Stimulated activated CD8-positive, alpha-beta memory T cell treated with anti-CD3 and anti-CD28 coated beads, Interleukin-12 subunit alpha, Interleukin-12 subunit beta, amount 100 ng/mL, for 1 hour (primary cell): ENCODE measurements at places on chromosomes 5 and 9.

DNA sequence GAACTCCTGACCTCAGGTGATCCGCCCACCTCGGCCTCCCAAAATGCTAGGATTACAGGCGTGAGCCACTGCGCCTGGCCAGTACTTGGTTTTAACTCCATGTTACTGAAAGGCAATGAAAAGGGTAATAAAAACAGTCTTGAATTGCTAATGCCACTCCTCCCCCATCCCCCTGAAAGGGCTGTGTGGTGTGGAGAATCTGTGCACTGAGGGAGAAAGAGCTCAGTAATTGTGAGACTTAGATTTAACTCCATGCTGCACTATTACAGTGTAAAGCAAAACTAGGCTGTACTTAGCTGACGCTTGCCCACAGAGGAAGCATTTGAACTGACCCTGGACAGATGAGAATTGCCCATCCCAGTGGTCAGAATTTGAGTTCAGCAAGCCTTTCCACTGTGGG, 1662.4 kb upstream of the ACO1 start:
- DNase-seq: no peak

DNA sequence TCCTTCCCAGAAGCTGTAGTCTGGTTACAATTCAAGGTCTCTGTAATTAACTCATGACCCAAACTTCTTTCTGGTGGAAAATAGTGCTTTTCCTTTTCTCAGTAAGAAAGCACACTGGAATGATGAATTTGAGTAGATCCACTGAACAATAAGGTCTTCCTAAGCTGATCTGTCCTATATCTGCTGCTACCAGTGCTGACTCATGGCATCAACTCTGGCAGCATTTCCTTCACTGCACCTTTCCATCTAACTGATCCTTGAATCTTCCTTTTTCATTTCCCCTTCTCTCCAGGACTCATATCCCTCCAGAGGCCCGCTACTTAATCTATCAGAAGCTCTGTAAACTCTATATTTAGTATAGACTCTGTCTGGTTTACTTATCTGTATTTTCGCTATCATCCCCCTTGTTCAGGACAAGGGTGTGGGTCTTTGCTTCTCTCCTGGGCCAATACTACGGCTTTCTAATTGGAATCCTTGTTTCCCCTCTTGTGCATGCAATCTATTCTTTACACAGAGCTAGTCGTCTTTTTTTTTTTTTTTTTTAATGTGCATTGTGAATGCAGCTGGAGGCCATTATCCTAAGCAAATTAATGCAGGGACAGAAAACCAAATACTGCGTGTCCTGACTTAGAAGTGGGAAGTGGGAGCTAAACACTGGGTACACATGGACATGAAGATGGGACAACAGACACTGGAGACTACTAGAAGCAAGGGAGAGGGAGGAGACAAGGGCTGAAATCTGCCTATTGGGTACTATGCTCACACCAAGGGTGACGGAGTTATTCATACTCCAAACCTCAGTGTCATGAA, 192.2 kb upstream of the RPS23 start:
- DNase-seq: no peak

- DNase-seq: no peak
Observed at GRCh38 chr9:123620239-123620638, 264.2 kb downstream of the CRB2 start.

DNA sequence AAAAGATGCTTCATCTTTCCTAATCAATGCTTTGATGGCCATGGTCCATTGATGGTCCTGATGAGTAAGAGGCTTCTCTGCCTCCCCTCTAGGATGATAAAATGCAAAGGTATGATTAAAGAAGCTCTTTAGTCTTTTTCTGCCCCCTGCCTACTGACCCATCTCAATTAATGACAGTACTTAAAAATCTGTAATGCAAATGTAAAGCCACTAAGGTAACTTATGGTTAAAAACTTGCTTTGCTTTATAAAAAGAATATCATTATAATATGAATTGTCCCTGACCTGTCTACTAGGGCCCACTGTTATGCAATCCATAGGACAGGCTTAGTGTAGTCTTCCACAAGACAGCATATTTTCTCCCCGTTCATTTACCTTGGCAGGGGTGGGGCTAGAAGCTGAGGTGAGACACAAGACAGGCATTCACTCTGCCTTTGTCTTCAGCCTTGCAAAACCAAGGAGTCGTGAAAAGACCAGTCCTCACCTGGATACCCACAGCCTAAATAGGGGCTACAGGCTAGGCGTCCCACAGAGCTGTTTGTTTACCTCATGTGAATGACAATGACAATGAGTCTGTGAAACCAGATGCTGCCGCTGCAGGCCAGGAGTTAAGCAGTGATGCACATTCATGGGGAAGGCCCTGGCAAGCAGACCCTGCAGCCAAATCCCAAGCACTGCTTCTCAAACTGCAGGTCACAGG, 60.4 kb downstream of the BNC2 start:
- DNase-seq: no peak

- peak; percentile 52 for DNase-seq
Observed at GRCh38 chr9:112844771-112845542, 45.7 kb downstream of the SLC46A2 start.

DNA sequence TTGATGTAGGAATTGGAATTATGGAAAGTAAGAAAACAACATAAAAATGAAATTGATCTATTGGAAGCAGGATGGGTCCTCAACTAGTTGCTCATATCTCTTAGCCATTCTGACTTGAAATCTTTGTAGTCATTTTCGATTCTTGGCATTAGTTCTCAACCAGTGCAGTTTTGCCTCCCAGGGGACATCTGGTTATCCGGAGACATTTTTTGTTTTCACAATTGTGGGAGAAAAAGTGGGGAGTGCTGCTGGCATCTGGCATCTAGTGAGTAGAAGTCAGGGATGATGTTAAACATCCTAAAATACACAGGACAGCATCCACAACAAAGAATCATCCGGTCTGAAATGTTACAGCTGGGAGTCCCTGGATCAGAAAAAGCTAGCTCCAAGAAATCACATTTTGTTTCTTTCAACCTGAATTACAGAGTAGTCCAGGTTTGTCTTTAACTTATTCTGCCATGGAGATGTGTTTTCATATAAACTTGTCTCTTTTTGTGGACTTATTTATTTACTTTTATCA, 74.9 kb downstream of the FBXL7 start:
- no peak for DNase-seq

- no peak for DNase-seq
Observed at GRCh38 chr5:124264499-124264898, 481.9 kb downstream of the ZNF608 start.

GRCh38 chr9:122389799-122390481, 19.1 kb downstream of the PTGS1 start:
- no peak for DNase-seq

DNA sequence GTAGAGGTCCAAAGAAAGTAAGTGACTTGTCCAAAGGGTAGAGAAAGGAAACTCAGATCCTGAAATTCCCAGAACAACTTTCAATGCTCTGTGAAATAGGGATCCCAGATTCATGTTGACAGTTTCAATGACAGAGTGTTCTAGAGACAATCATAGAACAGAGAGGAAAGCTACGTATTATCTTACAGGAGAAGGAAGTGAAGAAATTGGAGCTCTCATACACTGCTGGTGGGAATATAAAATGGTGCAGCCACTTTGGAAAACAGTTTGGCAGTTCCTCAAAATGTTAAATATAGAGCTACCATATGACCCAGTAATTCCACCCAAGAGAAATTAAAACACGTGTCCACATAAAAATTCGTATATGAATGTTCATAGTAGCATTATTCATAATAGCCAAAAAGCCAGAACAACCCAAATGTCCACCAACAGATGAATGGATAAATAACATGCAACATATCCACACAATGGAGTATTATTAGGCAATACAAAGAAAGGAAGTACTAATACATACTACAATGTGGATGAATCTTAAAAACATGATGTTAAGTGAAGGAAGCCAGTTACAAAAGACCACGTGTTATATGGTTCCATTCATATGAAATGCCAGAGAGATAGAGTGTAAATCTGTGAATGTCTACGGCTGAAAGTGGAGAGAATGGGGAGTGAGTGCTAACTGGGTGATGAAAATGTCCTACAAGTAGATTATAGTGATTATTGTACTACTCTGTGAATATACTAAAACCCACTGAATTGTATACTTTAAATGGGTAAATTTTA, 197.1 kb downstream of the NTRK2 start:
- DNase-seq: no peak

GRCh38 chr5:177478711-177479646, 5.5 kb upstream of the DBN1 start:
- no peak for DNase-seq

DNA sequence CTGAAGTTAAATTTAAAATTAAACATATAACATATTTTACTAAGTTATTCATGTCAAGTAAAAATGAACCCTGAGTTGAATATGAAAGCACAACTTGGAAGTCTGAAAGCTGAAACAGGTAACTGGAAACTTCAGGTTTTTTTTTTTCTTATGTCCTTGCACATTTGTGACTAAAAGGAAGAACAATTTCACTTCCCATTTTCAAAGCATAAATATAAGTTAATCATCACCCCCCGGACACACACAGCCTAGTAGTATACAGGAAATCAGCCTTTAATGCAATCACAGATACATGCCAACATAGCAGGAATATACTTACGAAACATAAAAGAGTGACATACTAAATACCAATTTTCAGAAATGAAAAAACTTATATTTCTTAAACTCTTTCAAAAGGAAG, 225.9 kb downstream of the RFX3 start:
- DNase-seq: no peak

DNA sequence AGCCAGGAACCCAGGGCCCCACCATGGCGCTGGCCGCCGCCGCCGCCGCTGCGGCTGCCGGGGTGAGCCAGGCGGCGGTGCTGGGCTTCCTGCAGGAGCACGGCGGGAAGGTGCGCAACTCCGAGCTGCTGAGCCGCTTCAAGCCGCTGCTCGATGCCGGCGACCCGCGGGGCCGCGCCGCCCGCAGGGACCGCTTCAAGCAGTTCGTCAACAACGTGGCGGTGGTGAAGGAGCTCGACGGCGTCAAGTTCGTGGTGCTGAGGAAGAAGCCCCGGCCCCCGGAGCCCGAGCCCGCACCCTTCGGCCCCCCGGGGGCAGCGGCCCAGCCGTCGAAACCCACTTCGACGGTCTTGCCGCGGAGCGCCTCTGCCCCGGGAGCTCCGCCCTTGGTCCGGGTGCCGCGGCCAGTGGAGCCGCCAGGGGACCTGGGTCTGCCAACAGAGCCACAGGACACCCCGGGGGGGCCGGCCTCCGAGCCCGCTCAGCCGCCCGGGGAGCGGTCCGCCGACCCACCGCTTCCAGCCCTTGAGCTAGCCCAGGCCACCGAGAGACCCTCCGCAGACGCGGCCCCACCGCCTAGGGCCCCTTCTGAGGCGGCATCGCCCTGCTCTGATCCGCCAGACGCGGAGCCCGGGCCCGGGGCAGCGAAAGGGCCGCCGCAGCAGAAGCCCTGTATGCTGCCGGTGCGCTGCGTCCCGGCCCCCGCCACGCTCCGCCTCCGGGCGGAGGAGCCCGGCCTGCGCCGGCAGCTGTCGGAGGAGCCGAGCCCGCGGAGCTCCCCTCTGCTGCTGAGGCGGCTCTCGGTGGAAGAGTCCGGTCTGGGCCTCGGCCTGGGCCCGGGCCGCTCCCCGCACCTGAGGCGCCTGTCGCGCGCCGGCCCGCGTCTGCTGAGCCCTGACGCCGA, 749 bp downstream of the SOWAHA start:
- DNase-seq: no peak

DNA sequence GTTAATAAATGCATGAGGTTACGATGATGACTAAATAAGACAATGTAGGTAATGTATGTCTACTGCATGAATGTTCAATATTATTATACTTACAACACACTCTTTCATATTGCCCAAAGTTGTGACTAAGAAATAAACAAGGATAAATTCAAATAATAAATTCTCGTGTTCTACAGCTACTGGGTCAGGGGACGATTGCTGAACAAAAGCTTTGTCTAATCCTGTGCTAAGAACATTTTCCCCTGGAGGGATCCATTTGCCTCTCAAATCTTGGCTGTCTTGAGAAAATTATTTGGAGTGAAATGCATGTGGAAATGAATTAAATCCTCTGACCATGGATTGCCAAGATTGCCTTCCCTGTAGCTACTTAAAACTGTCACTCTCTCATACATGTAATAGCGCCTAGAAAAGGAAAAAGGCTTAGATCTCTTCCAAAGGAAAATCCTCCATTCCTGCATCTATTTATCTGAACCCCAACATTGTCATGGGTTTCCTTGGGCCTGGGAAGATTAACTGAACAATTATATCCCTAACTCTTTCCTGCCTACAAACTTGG, 893.8 kb upstream of the ACO1 start:
- DNase-seq: no peak

DNA sequence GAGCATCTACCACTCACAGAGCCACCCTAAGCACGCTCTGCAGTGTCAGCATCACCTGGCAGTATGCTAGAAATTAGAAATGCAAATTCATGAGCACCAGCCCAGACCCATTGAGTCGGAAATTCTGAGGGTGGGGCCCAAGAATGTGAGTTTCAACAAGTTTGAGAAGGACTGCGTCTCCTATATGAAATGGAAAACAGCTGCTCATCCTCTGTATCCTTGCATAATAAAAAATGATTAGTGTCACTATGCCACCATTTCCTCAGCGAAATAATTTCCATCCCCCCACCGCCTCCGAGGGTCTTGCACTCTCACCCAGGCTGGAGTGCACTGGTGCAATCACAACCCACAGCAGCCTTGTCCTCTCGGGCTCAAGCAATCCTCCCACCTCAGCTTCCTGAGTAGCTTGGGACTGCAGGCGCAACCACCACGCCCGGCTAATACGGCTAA, 1.3 kb upstream of the IQGAP2 start:
- DNase-seq: no peak

GRCh38 chr9:104494808-104495207, 9.3 kb upstream of the OR13F1 start:
- no peak for DNase-seq

DNA sequence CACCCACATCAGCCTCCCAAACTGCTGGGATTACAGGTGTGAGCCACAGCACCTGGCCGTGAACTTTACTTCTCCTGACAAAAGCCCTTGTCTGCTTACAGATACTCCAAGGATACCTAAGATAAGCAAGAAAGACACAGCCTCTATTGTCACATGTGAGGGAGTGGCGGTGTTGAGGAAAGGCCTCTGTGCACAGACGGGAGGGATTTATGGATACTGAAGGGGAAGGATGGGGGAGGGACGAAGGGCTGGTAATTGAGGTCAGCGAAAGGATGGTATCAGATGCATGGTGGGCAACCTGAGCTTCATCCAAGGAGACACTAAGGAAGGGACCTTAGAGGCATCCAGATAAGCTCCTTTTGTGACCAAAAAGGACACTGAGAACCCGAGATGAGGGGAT, 66.7 kb upstream of the CKMT2 start:
- DNase-seq: no peak

- no peak for DNase-seq
Observed at GRCh38 chr9:73270967-73271721, 119.5 kb downstream of the ANXA1 start.

DNA sequence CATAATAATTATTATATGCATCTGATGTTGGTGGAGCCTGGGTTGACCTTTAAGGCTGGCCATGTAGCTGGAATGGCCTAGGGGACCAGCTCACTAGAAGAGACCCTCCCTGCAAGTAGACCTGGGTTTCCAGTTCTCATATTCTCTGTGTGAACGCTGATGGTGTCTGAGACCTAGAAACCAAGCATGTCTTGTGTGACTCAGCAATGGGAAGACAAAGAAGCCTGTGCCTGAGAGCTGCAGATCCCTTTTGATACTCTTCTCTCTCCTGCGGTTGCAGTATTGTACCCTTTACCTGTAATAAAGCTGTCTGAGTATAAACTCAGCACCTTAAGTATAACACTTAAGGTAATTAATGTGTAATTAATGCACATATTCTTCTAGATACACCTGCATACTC, 22.2 kb downstream of the C9orf152 start:
- no peak for DNase-seq

- DNase-seq: no peak
Observed at GRCh38 chr9:70811638-70812037, 309.8 kb downstream of the TRPM3 start.
